ENCODE measurements at places on chromosomes 12 and 14.

DNA sequence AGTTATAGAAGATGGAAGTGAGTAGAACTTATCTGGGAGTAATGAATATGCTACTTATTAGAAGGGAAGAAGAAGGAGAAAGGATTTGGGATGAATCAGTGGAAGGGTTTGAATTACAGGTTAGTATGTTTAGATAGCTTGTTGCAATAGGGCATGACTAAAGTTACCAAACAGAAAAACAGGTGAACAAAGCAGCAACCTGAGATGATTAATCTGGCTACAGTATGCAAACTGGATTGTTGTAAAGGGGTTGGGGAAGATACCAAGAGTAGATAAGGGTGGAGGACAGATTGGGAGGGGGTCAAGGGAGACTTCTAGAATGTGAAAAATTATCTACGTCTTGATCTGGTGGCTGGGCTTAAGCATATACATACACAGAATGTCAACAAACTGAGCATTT is 73.4 kb upstream of the CLEC14A start:
- no peak for DNase-seq

GRCh38 chr14:32443890-32444661 is 115.0 kb downstream of the AKAP6 start:
- no peak for DNase-seq

- no peak for DNase-seq
Measured at GRCh38 chr12:32944195-32944594, 47.6 kb upstream of the PKP2 start.

DNA sequence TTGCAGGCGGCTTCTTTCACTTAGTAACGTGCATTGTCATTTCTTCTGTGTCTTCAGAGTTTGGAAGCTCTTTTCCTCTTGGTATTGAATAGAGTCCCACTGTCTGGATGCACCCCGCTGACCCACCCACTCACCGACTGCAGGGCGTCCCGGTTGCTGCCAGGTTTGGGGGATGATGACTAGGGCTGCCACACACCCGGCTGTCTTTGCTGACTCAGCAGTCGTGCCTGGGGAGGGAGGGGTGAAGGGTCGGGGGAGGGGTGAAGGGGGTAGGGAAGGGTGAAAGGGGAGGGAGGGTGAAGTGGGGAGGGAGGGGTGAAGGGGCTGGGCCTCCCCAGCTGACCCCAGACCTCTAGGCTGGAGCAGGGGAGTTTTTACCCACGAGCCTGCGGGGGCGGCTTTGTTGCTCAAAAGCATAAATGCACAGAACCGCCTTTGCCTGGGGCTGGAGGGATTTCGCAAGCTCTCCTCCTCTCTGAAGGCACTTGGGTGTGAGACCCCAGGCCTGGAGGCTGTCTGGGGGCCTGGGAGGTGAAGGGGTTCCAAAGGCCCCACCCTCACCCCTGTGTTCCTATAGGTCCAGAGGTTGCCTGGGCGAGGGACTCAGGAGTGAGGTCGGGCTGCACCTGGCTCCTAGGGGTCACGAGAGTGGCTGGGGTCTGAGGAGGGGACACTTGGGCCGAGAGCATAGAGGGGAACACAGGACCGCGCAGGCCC is 31.3 kb upstream of the ULK1 start:
- DNase-seq = no peak

- DNase-seq = no peak
Measured at GRCh38 chr14:23523229-23524016, 28.1 kb downstream of the ZFHX2 start.

DNA sequence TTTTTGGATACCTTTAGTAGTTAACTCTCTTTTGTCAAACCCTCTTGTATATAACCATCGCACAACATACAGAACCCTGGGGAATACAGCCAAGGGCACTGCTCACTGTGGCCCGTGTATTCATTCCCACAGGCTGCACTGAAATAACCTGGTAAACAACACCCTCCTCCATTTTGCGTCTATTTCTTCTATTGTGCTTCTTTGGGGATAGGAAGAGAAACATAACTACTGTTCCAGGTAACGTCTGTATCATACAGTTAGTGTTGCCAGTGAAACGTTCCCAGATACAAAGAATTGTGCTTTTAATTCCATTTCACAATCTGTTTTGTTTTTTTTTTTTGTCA is 9.6 kb downstream of the C12orf76 start:
- DNase-seq = no peak

GRCh38 chr12:111942557-111942956 is 70.4 kb downstream of the TMEM116 start:
- DNase-seq = no peak

- peak; percentile 16 for DNase-seq
Measured at GRCh38 chr12:100826323-100826722, 31.7 kb downstream of the ANO4 start.

GRCh38 chr14:89922031-89922907 is 32.3 kb downstream of the EFCAB11 start:
- DNase-seq = no peak

- no peak for DNase-seq
Measured at GRCh38 chr14:50647282-50647681, 20.8 kb downstream of the SAV1 start.

DNA sequence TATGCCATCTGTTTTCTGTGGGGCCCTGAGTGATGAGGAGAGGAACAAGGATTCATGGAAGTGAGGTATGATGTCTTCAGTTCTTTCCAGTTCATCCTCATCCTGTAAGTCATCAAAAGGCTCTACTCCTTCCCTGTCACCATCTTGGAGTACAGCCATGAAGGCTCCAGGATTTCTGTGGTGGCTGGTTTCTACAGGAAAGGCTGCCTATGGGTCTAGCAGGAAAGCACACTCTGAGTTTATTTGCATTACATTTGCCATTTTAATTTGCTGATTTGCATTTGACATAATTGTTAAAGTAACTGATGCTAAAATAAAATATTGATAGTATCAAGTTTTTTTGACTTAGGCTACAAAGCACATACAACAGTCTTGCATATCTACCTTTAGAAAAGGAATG is 11.2 kb downstream of the TTC6 start:
- DNase-seq = no peak

- DNase-seq = no peak
Measured at GRCh38 chr14:93941293-93941910, 14.3 kb downstream of the FAM181A start.

GRCh38 chr12:102005256-102005655 is 56.5 kb downstream of the WASHC3 start:
- DNase-seq = no peak

DNA sequence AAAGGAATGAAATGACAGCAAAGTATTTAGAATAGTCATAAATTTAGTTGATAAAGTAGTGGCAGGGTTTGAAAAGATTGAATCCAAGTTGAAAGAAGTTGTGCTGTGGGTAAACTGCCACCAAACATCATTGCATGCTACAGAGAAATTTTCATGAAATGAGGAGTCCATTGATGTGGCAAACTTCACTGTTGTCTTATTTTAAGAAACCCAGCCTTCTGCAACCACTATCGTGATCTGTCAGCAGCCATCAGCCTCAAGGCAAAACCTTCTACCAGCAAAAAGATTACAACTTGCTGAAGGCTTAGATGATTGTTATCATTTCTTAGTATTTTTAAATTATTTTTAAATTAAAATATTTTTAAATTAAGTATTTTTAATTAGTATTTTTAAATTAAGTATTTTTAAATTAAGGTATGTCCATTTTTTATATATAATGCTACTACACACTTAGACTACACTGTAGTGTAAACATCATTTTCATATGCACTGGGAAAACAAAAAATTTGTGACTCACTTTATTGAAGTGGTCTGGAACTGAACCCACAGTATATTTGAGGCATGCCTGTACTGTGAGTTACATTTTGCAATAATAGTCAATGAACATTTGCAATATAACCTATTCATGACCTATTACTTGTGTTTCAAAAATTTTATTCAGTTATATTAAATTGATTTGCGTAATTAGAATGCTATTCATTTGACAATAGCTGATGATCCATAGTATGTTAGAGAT is 67.2 kb upstream of the SYT1 start:
- no peak for DNase-seq

DNA sequence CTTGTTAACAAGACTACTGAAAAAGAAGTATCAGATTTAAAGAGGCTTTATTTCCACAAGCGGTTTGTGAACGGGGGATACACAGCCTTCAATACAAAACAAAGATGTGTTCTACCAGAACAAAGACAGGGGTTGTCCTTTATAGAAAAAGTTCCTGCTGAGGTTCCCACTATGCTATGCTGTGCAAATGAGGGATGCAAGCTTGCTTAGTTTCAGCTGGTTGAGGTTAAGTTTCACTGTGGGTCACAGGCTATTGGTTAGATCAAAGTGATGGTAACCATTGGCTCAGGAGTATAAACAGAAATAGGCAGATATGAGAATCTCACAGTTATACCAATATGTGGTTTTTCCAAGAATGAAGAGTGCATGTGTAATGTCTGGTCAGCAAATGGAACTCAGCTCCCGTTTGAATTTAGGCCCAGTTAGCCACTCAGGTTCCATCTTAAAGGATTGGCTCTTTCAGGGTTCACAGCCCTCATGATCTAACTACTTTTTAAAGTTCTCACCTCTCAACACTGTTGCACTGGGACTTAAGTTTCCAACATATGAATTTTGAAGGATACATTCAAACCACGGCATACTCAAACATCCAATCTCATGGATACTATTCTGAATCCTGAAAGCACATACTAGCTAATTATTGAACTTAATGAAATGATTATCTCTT is 215.4 kb upstream of the DCN start:
- DNase-seq = no peak

DNA sequence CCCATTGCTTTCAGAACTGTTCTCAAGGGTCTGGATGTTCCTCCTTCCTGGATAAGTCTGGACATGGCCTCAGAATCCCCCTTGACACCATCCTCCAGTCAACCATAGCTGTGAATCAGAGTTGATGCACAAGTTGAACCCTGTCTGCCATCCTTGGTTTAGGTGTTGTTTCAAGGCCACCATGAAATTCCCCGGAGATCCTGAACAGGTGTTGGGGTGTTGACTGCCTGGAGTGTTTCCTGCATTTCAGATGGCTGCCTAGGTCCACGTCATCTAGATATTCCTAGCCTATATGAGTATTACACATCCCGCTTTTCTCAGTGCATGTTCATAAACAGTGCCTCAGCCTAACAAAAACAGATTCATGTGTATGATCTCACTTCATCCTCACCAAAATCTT is 86.7 kb upstream of the PWP1 start:
- DNase-seq = no peak

Measured in SK-N-MC (cell line).